Spinal cord (tissue), 10 donors: ENCODE measurements at places on chromosomes 5 and 9. TPM values are rescaled to one million over a fixed set of nuclear protein-coding genes. Genes with fewer than 3 reads are reported as not detected.

GRCh38 chr5:25064306-25064705 lies 419.5 kb upstream of the CDH10 start:
- no peak for DNase-seq

GRCh38 chr5:176184608-176185132 lies 53.6 kb upstream of the SIMC1 start:
- no peak for DNase-seq

DNA sequence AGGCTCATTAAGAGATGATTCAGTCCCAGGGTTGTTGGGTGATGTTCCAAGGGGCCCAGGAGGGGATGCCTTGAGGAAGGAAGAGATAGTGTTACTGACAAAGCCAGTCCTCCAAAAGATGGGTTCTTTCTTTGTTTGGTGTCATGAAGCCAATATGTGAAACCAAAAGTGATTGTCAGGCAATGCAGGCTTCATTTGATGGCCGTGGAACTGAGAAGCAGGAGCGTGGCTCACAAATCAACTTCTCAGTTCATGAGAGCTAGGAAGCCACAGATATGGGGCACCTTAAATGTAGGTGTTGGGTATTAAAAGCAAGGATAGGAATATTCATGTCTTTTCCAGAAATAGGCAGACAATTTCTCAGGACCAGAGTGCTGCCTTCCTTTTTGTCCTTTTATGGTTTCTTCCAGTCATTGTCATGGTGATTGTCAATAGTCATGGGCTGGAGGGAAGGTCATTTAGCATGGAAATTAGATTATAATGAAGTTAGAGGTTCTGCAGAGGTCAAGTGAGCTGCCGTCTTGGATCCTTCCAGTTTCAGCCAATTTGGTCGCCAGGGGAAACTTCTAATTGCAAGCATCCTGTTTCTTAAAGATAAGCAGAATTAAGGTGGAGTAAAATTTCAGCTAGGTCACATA lies 393.0 kb downstream of the NTRK2 start:
- no peak for DNase-seq

- DNase-seq = no peak
Observed at GRCh38 chr9:25891527-25891926, 213.3 kb upstream of the TUSC1 start.

- no peak for DNase-seq
Observed at GRCh38 chr5:147869112-147869511, 9.4 kb upstream of the SCGB3A2 start.

DNA sequence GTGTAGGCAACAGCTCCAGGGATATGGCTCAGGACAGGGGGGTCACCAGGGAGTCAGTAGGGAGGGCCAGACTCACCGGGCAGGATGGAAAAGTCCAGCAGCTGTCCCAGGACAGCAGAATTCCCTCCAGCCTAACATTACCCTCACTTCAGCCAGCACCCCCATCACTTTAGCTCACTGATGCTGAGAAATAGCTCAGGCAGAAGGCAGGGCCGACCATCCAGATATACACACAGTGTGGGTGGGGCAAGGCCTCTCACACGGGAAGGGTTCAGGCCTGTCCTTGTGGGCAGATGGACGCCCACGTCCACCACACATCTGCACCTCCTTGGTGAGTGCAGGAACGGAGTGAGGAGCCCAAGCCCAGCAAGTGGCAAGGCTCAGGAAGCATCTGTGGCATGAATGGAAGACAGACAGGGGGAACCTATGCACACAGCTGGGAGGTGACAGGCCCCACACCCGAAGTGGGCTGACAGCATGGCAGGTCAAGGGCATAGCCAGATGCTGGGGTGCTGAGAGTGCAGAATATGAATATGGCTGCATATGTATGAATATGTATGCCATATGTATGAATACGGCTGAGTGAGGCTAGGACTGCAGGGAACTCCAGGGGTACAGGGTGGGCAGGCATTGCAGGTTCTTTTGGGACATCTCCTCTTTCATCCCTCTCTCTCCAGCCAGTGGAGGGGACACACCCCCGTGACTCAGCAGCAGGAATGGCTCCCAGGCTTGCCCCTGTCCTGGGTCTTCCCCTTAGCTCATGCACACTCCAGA lies 17.0 kb downstream of the BICD2 start:
- no peak for DNase-seq

- DNase-seq = no peak
Observed at GRCh38 chr5:16970260-16970659, 34.2 kb upstream of the MYO10 start.

DNA sequence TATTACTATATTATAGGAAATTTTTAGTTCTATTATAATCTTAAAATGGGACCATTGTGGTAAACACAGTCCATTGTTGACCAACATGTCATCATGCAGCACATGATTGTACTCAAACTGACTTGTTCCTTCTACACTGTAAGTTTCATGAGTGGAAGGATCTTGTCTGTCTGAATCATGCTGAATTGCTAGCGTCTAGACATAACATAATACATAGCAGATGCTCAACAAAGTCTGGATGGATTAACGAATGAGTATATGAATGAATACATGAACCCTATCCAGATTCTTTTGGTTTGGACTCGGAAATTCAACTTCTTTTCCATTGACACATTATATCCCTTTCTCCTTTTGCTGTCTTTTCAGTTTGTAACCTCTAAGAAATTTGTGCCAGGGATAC lies 429.2 kb upstream of the SGCD start:
- DNase-seq = no peak

- DNase-seq = no peak
Observed at GRCh38 chr5:160174290-160174689, 55.0 kb upstream of the FABP6 start.

- peak; percentile 88 for DNase-seq
Observed at GRCh38 chr9:89000973-89001916, 10.0 kb downstream of the S1PR3 start.

Gene GABRA6
- 0.06 TPM for total RNA-seq

Gene MARCOL
- total RNA-seq = not detected

Gene ORM2
- not detected for total RNA-seq

Gene CCL27
- 0.66 TPM for total RNA-seq
